Colonic mucosa (tissue), 4 donors: ENCODE measurements at places on chromosomes 13 and 19.

- DNase-seq, result no peak
These were observed 1388.0 kb downstream of the EFNB2 start for GRCh38 chr13:105147461-105147860.

DNA sequence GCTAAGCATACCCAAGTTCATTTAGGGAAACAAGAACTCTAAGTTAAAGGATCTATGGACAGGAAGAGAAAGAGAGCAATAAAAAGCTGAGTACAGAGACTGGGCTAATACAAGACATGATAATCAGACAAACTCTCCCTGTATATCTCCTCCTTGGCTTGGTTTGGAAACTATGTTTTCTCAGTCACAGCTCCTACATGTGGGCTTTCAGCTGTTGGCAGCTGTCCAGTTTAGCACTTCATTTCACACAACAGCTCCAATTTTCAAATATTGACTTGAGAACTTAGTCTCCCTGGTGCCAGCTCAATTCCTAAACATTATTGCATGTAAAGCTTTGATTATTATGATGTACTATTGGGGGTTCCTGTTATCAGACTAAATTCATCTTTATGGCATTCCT is 222.8 kb upstream of the OBI1 start:
- DNase-seq, result no peak

- no peak for DNase-seq
These were observed 325.4 kb downstream of the TEX29 start for GRCh38 chr13:111645598-111646455.

DNA sequence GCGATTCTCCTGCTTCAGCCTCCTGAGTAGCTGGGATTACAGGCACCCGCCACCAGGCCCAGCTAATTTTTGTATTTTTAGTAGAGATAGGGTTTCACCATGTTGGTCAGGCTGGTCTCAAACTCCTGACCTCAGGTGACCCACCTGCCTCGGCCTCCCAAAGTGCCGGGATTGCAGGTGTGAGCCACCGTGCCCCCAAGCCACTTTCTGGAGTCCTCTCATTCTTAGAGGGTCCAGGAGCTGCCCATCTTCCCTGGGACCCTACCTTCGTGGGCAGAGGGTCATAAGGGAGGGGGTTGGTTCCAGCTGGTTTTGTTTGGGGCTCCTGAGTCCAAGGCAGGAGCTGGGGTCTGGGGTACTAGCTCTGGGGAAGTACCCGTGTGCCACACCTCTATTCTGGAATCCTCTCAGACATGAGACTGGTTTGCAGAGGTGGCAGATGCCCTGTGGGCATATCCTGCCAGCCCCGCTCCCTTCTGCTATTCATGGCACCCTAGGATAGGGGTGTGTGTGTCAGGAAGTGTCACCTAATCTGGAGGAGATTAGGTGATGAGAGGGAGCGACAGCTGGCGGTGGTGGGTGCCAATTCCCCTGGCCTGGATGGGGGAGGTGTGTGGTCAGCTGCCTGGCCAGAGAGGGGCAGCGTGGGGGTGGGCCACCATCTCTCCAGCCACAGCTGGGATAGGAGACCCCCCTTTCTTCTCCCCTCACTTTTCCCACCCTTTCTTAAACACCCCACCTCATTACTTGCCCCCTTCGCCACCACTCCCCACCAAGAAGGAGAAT is 2.1 kb downstream of the PRMT1 start:
- DNase-seq, result no peak

GRCh38 chr19:532561-533363 is 1.2 kb downstream of the CDC34 start:
- DNase-seq, result peak; percentile 73
